ENCODE measurements at places on chromosomes 4 and X. TPM values are rescaled to one million over a fixed set of nuclear protein-coding genes. Genes with fewer than 3 reads are reported as not detected.

SSX7 gene
- not detected for total RNA-seq

NXF2 gene
- total RNA-seq, result not detected

GAGE12E gene
- total RNA-seq, result not detected

PPP1R2C gene
- total RNA-seq, result not detected

ATOH1 gene
- not detected for total RNA-seq

NDP gene
- not detected for total RNA-seq

DUSP9 gene
- under 0.01 TPM for total RNA-seq
